ENCODE measurements at places on chromosomes 7 and 10.

- no peak for DNase-seq
These were observed 47.0 kb upstream of the TMEM140 start for GRCh38 chr7:135100856-135101255.

DNA sequence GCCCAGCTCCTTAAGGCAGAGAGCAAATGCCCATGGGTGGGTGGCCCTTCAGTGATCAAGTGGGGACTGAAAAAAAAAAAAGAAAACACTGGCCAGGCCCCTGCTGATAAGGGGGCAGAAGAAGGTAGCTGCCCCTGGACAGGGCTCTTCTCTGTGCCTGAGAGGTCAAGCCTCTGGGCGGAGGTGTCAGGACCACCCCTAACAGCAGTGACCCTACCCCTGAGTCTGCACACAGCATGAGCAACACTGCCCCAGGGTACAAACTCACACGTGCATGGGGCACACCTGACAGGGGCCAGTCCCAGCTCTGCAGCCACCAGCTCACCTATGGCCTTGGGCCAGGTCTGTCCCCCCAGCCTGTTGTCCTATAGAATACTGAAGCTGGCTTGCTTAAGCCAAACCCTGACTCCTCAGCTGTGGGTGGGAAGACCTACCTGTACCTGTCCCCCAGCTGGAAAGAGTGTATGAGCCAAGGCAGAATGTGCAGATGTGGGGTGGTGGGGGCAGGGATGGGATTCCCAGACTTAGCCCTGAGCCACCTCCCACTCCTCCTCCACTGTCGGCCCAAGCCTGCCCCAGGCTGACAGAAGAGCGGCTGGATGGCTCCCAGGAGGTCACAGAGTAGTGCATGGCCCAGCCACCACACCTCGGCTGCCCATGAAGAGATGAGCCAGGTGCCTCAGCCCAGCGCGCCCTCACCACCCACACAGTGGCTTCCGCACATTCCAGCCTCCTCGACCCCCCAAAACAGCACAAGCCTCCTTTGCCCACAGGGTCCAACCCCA, 23.7 kb downstream of the KCNH2 start:
- no peak for DNase-seq

DNA sequence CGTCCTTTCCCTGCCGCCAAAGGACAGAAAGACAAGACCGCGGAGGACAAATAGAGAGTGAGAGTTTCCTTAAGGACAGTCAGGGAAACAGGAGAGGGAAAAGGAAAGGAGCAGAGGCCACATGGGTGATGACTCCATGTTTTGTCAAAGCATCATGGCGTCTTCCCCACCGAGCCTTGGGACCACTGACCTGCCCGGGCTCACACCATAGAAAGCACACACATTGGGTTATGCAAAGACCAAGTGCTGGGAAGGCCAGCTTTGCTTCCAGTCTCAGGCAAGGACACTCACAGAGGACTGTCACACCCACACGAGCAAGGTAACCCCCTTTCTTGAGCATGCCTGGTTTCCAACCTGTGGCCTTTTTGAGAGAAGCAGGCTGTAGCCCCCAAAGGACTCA, 23.3 kb upstream of the HABP2 start:
- DNase-seq: no peak

DNA sequence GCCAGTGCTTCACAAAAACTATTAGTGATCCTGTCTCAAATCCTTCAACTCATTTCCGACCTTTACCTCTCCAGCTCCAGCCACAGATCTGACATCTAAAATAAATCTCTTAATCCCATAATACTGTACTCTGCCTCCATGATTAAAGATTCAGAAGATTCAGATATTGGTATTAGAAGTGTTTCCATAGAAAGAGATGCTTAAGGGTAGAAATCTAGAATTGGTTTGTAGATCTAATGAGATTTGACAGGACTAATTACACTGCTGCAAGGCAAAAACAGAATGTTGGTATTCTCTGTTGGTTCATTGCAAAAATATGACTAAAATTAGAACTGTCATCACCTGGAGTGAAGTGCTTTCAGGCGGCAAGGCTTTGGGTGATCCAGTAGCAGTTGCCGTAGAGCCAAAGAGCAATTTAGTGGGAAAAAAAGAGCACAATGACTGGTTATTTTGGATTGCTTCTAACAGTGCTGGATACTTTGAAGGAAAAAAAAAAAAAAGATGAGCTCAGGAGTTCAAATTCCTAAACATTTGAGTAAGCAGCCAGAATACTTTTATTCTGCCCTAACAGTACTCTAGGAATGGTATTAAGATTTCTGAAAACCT, 940.1 kb upstream of the SORCS1 start:
- DNase-seq: no peak

DNA sequence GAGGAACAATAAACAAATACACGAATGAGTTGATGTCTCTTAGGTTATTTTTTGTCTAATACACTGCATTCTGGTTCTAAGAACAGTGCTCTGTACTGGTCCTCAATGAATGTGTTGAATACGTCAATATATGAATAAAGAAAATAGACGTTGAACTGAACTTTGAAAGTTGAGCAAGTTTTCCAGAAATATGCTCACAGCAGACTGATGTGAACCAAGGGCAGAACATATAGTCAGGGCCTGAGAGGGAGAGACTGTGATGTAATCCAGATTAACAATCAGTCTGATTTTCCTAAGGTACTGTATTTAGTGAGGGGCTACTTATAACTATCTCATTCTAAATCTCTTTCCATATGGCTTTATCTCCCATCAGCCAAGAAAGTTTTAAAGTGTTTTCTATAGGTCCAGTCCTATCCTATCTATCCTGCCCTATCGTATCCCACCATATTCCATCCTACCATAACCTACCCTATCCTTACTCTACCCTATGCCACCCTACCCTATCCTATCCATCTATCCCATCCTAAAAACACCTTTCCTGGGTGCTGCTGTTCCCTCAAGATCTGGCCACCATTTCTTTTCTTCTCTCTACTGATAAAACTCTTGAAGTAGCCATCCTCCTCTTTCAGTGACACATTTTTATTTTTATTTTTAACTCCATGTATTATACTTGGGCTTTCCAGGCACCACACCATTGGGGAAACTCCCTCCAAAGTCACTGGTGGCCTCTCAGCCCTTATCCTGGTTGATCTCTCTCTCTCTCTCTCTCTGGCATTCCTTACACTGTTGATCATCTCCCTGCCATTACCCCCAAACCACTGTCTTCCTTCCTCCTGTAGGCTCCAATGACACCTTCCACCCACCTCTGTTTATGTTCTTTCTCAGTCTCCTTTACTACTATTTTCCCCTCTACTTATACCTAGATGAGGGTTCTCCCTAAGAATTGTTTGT, 212.3 kb upstream of the SLC26A5 start:
- DNase-seq: no peak

DNA sequence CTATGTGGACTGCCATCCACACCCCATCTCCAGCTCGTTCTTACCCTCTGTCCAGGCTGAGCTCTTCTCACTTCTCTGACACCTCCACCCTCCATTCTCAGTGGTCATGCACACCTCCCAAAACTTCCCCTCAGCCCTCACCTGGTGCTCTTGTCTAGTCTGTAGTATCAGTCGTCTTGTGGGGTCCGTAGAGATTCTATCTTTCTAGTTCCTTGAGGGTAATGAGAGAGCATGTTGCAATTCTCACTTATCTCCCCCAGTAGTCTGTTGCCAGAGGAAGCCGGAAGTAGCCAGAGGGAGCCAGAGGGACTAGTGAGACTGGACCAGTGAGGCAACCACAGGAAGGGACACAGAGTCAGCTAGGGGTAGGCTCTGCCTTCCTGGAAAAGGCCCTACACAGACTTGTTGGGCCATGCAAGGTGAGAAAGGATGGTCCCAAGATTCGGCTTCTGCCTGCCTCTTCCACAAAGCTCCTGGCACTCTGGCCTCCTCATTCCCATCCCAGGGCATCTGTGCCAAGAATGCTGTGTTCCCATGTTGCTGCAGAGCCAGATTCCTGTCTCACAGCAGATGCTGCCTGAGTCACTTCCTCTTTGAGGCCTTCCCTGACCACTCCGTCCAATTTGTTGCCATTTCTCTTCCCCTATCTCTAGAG, 50.6 kb upstream of the DUSP5 start:
- no peak for DNase-seq

DNA sequence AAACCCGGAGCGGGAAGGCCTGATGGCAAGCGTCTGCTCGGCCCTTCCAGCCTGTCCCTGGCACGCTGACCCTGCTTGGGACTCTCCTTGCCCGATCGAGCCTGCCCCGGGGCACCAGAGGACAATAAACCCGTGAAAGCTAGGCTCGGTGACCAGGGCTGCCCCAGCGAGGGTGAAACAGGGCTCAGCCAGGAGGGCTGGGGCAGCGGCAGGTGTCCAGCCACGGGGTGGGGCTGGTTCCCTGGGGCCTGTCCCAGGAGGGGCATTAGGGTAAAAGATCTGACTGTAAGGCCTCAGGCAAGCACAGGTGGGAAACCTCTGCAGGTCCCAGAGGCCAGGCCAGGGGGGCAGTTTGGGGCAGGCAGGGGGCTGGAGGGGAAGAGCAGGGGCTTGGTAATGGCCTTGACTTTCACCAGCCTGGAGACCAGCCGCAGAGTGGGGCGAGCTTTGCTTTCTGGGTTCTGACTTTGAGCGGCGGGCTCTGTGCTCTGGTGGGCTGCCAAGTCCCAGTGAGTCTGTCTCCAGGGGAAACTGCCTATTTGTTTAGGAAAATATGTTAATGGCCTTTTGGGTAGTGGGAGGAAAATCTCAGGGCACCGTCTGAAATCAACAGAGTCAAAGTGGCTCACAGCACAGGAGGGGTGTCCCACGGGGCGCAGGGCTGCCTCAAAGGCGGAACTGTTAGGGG, 68.2 kb upstream of the INPP5A start:
- no peak for DNase-seq

DNA sequence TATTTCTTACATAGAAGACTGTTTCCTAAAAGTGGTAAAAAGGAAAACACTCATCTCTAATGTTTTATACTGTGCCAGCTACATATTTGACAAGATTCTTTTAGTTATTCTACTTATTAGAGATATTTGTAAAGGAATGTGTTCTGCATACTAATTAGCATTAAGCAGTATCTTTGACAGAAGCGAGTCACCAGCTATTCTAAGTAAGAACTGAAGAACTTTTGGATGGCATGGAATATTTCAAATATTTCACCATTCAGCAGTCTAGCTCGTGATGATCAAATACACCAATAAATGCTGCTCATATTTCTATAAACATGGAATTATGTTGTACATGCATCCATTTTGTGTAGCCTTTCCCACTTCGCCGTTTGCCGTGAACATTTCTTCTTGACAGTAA, 241.6 kb upstream of the TCF7L2 start:
- DNase-seq: no peak

GRCh38 chr7:25180946-25181345, 47.3 kb downstream of the NPVF start:
- no peak for DNase-seq

- no peak for DNase-seq
These were observed 732 bp downstream of the FAM53B start for GRCh38 chr10:124743191-124744101.

GRCh38 chr10:87952612-87953011, 89.2 kb downstream of the PTEN start:
- no peak for DNase-seq

GRCh38 chr7:39880556-39880955, 69.5 kb upstream of the CDK13 start:
- no peak for DNase-seq

- no peak for DNase-seq
These were observed 14.2 kb downstream of the EBF3 start for GRCh38 chr10:129949891-129950291.

GRCh38 chr10:13268841-13269240, 31.0 kb downstream of the PHYH start:
- DNase-seq: no peak

- no peak for DNase-seq
These were observed 30.2 kb downstream of the NPTX2 start for GRCh38 chr7:98647326-98647725.

DNA sequence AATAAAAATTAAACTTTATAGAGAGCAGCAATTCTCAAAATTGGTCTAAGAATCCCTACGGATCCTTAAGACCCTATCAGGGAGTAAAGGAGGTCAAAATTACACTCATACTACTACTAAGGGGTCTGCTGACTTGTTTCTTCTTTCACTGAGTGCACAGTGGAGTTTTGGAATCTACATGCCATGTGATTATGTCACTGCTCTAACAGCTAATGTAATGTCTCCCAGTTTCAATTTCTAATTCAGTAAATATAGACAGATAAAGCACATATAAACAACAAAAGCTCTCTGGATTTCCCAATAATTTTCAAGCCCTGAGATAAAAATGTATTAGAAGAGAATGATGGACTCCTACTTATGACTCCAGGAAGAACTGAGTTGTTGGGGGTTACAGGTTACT, 74.6 kb downstream of the WAPL start:
- no peak for DNase-seq

DNA sequence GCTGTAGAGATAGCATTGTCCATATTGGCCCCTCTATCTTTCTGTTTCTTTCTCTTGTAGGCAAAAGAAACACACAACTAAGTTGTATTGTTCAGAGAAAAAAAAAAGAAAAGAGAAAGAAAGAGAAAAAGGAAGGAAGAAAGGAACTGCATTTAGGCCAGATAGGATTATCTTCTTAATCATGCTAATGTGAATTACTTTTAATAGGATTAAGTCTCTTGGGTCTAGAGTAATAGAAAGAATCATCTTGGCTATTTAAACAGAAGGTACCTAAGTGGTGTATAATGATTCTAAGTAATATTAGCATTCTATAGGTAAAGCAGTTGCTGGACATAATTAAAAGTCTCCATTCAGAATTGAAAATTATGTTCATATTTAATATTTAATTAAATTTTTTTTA, 42.2 kb downstream of the GPR85 start:
- DNase-seq: no peak

DNA sequence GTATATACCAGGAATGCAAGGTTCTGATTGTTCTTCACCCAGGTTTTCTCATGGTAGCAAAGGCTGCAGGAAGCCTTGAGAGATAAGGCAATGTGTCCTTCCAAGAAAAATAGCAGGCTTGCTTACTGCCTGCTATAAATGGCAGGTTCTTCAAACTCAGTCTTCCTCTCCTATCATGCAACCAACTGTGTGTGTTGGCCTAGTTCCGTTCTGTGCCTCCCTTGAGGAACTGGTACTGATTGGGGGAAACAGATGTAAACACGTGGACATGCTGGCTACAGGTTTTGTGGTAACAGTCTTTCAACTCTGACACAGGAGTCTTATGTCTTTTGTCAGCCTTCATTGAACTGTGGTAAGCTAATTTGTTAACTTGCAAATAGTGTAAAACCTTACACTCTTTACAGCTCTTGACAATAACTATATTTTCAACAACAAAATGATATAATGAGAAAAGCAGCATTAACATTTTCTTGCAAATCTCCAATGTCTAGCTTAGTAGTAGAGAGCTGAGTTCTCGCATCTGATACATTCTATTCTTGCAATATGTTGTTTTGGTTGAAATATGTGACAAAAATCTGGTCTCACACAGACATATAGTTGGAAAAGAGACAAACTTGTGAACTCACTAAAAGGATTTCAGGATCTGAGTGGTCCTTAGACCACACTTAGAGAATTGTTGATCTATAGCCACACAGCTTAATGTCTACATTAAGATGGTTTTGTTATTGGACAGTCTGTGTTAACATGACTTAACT, 54.7 kb upstream of the LSM8 start:
- DNase-seq: no peak

DNA sequence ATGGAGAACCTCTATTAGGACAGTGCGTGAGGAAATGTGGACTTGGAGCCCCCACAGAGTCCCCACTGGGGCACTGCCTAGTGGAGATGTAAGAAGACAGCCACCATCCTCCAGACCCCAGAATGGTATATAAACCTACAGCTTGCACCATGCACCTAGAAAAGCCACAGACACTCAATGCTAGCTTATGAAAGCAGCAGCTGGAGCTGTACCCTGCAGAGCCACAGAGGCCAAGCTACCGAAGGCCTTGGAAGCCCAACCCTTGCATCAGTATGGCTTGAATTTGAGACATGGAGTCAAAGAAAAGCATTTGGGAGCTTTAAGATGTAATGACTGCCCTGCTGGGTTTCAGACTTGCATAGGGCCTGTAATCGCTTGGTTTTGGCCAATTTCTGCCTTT, 361.3 kb downstream of the ZNF248 start:
- no peak for DNase-seq

All from iPS DF 19.7 (cell line).